ENCODE measurements at places on chromosomes 12 and 14. TPM values are rescaled to one million over a fixed set of nuclear protein-coding genes. Genes with fewer than 3 reads are reported as not detected.
A peak's percentile ranks its signal among the peaks of the same experiment; 100 is the strongest.

ACRBP gene
- 15.9 TPM for total RNA-seq

TAS2R30 gene
- 7.8 TPM for total RNA-seq

CACNA2D4 gene
- total RNA-seq, result 9.4 TPM

DNA sequence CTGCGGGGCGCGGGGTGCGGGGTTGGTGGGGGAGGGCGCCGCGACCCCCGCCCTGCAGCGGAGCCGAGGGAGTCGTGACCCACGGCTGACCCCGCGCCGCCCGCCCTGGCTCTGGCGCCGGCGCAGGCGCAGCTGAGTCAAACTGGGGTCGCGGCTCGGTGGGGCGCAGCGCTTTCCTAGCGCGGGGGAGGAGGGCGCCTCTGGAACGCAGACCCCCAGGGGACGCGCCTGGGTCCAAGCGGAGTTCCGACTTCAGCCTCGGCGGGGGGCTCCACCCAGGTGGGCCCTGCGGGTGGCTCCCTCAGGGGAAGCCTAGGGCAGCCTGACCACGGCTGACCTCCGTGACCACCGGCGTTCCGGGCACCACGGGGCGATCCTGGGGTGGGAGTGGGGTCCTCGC lies 467 bp upstream of the ANHX start:
- DNase-seq, result no peak

DNA sequence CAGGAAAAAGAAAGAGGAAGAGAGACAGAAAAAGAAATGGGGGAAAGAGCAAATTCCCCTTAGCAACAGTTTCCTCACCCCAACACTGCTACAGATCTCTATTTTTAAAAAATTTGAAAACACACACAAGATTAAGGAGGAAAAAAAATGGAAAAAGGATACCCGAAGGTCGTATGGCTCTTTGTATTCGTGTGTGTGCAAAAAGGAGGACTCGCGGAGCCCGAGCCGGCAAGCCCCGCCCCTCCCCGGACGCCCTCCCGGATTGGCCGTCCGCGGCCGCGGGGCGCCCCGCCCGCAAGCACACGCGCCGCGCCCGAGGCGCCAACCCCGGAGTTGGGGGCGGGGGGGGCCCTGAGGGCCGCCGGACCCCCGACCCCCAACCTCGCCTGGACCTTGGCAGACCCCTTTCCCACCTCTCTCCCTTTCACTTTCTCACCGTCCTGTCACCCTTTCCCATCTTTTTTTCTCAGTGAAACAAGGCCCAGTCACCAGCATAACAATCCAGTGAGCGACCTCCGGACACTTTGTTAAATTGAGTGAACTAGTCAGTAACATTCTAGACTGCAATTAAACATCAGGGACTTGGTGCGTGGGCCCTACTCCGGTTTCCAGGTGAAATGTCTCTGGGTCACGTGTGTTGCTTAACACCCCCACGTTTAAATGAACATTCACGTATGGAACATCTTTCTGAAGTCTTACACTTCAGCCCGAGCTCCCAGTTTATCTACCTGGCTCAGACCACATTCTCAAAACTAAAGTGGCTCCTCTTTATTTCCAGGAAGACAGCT lies at the start of gene C14orf93:
Gene C14orf93, minus strand, starts transcription at position 205 of the 788 bp plus-strand sequence. CDS start 11,120 bp downstream, outside the sequence.
- peak; percentile 73 for DNase-seq

GRCh38 chr14:23571701-23572523 lies 4.3 kb upstream of the AP1G2 start:
- no peak for DNase-seq

DNA sequence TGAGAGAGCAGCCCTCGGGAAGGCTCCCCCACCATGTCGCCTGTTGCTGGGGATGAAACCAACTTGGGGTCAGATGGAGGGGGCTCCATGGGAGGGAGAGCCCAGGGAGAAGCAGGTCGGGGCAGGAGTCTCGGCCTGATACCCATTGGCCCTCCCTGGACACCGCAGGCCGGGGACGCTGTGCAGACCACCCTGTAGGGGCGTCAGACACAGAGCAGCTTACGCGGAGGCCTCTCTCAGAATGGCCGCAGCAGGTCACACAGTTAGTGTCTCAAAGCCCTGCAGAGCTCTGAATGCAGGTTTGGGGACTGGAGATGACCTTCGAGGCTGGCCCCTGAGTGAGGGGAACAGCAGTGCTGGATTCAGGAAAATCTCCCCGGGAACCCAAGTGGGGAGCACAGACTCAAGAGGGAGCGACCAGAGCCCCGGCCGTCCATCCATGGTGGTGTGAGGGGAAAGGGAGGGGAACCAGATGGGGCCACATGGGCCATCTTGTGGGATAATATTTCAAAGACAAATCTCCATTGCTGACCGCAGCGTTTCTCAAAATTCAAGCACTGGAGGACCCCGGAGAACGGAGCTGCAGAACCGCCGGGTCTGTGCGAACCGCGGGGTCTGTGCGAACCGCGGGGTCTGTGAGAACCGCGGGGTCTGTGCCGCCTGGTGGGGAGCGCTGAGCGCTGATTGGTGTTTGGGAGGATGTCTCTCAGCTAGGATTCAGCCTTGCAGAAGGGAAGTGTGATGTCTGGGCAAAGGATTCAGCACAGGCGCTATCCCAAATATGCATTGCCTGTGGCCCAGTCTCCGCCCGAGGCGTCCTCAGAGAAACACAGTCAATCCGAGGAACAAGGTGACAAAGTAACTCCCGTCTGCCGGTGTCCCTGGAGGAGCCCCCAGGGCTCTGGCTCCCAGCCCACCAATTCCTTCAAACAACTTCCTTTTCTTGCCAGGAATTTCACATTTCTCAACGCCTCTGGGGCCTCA lies 324.4 kb upstream of the RTL1 start:
- DNase-seq, result no peak
